ENCODE measurements at places on chromosomes 11 and 22. TPM values are rescaled to one million over a fixed set of nuclear protein-coding genes. Genes with fewer than 3 reads are reported as not detected.

DNA sequence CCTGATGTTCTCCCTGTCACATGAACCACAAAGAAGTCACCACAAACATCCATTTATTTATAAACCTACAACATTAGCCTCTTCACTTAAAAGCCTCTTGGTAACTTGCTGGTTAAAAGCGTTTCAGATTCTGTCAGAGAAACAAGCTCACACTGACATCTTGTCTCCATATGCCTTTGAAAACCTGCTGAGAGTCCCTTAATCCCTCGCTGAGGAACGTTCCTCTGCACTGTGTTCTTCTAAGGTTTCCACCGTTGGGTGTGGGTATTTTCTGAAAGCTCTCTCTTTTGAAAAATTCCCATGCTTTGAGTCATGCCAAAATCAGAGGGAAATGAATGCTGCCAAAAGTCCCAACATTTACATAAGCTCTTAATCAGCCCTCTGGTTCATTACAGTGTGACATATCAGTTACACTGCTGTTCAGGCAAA, 149.8 kb downstream of the CCDC34 start:
- peaks cover 95% of the 10 kb centered on the region for H3K4me1 ChIP-seq
- H3K4me3 ChIP-seq: no peak overlapping the region
- no peak for DNase-seq
- H3K27ac ChIP-seq: peak overlapping the region; percentile 54

SLC25A18 gene
- total RNA-seq: not detected

DNA sequence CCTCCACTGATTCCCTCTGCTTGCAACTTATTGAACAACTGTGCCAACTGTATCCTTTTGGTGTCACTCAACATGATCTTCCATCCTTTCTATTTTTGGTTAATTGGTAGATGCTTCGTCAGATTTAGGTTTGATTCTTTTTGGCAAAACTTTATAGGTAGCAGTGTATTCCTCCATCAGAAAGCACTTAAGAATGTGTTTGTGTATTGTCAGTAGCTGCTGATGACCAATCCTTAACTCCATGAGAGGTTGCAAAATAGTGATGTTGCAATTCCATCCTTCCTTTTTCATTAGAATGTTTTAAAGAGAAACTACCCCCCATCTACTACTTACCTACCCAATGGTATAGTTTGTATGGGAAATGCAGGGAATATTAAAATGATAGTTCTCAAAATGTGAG, 22.1 kb downstream of the FAM76B start:
- H3K4me3 ChIP-seq: no peak overlapping the region
- no peak for DNase-seq
- no peaks in the 10 kb centered on the region for H3K27me3 ChIP-seq
- H3K36me3 ChIP-seq: no peaks in the 10 kb centered on the region
- H3K4me1 ChIP-seq: no peaks in the 10 kb centered on the region
- no peak overlapping the region for H3K27ac ChIP-seq

DNA sequence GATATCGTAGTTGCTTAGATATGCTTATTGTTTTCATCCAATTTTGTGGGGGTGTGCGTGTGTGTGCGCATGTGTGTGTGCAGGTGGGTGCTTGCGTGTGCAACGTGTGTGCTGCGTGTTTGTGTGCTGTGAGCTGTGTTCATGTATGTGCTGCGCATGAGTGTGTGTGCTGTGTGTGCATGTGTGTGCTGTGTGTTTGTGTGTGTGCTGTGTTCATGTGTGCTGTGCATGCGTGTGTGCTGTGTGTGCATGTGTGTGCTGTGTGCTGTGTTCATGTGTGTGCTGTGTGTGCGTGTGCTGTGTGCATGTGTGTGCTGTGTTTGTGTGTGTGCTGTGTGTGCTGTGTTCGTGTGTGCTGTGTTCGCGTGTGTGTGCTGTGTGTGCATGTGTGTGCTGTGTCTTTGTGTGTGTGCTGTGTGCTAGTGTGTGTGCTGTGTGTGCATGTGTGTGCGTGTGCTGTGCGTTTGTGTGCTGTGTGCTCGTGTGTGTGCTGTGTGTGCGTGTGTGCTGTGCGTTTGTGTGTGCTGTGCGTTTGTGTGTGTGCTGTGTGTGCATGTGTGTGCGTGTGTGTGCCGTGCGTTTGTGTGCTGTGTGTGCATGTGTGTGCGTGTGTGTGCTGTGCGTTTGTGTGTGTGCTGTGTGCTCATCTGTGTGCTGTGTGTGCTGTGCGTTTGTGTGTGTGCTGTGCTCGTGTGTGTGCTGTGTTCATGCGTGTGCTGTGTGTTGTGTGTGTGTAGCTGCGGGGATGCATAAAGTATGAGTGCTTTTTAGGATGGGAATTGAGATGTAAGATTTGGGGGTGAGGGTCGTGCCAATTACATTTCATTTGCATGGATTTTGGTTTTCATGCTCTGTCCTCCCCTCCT, 7.6 kb downstream of the IGF2 start:
- H3K36me3 ChIP-seq: no peaks in the 10 kb centered on the region
- H3K4me1 ChIP-seq: no peaks in the 10 kb centered on the region
- H3K27me3 ChIP-seq: no peaks in the 10 kb centered on the region
- no peak overlapping the region for H3K4me3 ChIP-seq
- no peak overlapping the region for H3K27ac ChIP-seq

GRCh38 chr11:113464416-113464815, 10.8 kb downstream of the DRD2 start:
- H3K4me1 ChIP-seq: no peaks in the 10 kb centered on the region

- no peak for DNase-seq
- no peak overlapping the region for H3K27ac ChIP-seq
- H3K4me1 ChIP-seq: no peaks in the 10 kb centered on the region
- H3K36me3 ChIP-seq: no peaks in the 10 kb centered on the region
- no peaks in the 10 kb centered on the region for H3K27me3 ChIP-seq
These were observed 182.2 kb downstream of the ETS1 start for GRCh38 chr11:128405112-128405511.

Data from esophagus squamous epithelium (tissue), 5 donors.